Fibroblast of lung (primary cell): ENCODE measurements at places on chromosomes 4 and X.

- DNase-seq: no peak
- H3K36me3 ChIP-seq: no peaks in the 10 kb centered on the region
- no peaks in the 10 kb centered on the region for H3K27me3 ChIP-seq
- no peak overlapping the region for H3K4me3 ChIP-seq
- no peak overlapping the region for H3K27ac ChIP-seq
- no peaks in the 10 kb centered on the region for H3K4me1 ChIP-seq
These were observed 7.5 kb downstream of the CHM start for GRCh38 chrX:86039625-86040568.

DNA sequence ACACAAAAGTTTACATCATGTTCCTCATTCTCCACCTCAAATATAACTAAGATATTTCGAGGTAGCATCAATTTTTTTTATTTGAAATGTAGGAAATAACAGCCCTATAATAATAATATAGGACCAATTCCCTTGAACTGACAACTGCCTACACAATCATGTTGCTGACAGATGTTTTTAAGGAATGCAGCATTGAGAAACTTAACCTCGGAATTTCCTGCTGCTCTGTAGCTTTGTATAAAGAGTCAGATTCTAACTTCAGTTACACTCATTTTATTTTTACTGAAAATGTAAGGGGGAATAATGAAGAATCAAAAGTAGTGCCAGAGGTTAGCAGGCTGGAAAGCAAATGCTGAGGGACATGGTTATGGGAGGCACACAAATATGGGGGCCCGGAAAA is 235.8 kb downstream of the RBMX2 start:
- H3K4me1 ChIP-seq: no peaks in the 10 kb centered on the region
- no peak overlapping the region for H3K27ac ChIP-seq
- DNase-seq: peak; percentile 31
- H3K27me3 ChIP-seq: no peaks in the 10 kb centered on the region

GRCh38 chrX:31604629-31605221 is 532.9 kb upstream of the FTHL17 start:
- no peak for DNase-seq
- no peak overlapping the region for H3K27ac ChIP-seq
- H3K4me3 ChIP-seq: no peak overlapping the region
- H3K27me3 ChIP-seq: no peaks in the 10 kb centered on the region

DNA sequence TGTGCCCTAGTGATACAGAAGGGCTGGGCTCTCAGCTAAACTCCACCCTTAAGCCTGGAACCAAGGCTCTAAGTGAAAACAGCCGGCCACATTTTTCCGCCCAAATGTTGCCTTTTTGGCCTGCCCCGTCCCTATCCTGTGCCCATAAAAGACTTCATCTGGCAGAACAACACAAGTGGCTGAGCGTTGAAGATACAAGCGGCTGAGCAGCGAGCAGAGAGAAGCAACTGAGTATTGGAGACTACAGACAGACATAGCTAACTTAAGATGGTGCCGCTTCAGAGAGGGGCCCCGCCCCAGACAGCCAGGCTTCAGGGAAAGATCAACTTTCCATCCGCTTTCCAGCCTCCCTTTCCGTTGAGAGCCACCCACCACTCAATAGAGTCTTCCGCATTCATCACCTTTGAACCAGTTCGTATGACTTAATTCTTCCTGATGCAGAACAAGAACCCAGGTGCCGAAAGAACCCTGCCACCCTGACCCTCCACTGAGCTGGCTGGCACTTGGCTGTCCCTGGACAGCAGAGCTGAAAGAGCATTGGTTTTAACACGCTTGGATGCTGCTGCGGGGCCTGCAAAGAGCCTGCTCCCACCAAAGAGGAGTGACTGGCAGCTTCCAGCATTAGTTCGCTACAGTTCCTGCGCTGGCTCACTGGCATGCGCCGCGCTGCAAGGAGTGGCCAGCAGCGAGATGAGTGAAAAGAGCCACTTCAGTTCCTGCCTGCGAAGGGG is 853.2 kb upstream of the INTU start:
- no peak overlapping the region for H3K27ac ChIP-seq
- H3K36me3 ChIP-seq: no peaks in the 10 kb centered on the region
- H3K4me1 ChIP-seq: no peaks in the 10 kb centered on the region
- no peak overlapping the region for H3K4me3 ChIP-seq
- no peaks in the 10 kb centered on the region for H3K27me3 ChIP-seq
- DNase-seq: no peak
